ENCODE measurements at places on chromosomes 4 and X. TPM values are rescaled to one million over a fixed set of nuclear protein-coding genes. Genes with fewer than 3 reads are reported as not detected.
A peak's percentile ranks its signal among the peaks of the same experiment; 100 is the strongest.

DNA sequence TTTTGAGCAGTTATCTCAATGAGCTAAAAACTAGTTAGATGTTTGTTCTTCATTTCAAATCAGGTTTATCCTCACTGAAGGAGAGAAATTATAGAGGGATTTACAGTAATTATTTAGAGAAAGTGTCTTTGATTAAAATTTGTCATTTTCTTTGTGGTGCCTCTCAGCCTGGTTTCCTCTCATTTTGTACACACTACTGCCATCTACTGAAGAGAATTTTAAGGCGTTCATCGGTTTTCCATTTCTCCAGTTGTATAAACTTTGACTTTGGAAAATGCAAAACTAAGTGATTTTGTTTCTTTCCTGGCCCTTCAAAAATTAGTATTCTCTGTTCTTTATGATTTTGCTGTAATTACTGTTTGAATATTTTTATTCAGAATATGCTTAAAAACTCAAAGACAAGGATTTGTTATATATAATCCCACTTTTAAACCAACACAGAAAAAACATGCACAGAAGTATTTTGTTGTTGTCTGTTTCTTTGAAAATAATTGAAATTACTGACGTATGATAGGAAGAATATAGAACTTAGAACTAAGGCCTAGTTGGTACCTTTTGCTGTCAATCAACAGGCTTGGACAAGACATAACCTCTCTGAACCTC, 34.4 kb upstream of the ANXA3 start:
- DNase-seq, result no peak

GRCh38 chr4:74418063-74418670, 26.8 kb upstream of the AREG start:
- DNase-seq, result peak; percentile 88

- no peak for DNase-seq
Observed at GRCh38 chrX:13265111-13265510, 54.7 kb downstream of the ATXN3L start.

GRCh38 chr4:56908206-56909085, 746 bp downstream of the REST start:
- peak; percentile 57 for DNase-seq

GRCh38 chrX:85905851-85906250, 141.5 kb downstream of the CHM start:
- DNase-seq, result no peak

- DNase-seq, result no peak
Observed at GRCh38 chr4:146255463-146255862, 41.1 kb downstream of the REELD1 start.

- no peak for DNase-seq
Observed at GRCh38 chr4:82043809-82044137, 330.0 kb downstream of the HNRNPD start.

DNA sequence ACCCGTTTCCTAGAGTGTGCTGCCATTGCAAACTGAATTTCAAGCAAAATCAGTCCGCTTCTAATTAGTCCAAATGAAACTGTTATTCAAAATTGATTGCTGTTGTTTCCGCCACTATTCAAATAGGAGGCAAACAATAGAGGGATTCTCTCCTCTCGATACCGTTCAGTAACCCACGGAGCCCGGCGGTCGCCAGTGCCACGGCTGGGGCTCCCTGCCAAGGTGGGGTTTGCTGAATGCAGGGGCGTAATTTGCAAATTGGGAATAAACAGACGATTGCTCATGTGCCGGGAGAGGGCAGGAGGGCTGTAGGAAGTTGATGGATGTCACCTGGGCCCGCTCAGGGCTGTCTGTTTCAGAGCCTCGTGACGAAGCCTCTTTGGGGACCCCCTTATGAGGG, 8.8 kb downstream of the ADRA2C start:
- DNase-seq, result no peak

GRCh38 chr4:11019451-11020240, 335.1 kb upstream of the CLNK start:
- no peak for DNase-seq

- no peak for DNase-seq
Observed at GRCh38 chr4:96097040-96097607, 257.2 kb downstream of the PDHA2 start.

GRCh38 chr4:88802138-88802537, 104.5 kb upstream of the NAP1L5 start:
- DNase-seq, result no peak

Gene UGT2B17
- not detected for total RNA-seq

Gene P2RY4
- not detected for total RNA-seq

Gene MAGIX
- 3.8 TPM for total RNA-seq

Gene TDO2
- 0.80 TPM for total RNA-seq

All from LHCN-M2 (cell line).